GM23248 (cell line): ENCODE measurements at places on chromosomes 5 and 9. TPM values are rescaled to one million over a fixed set of nuclear protein-coding genes. Genes with fewer than 3 reads are reported as not detected.

DNA sequence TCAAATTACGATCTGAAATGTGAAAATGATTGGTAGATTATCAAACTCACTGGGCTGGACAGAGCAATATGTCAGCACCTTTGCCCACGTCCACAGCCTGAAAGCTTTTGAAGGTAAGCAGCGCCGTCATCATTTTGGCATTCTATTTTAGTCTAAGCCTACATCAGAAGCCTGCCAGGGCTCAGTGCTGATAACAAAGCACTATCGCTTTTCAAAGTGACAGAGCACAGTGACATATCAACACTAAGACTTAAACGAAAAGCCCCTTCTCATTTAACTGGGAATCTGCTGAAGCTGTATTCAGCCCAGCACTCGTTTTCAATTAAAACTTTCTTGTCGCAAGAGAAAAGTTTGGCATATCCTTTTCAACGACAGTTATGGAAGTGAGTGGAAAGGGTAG is 1076.3 kb downstream of the PTPRD start:
- no peaks in the 10 kb centered on the region for H3K36me3 ChIP-seq
- no peak overlapping the region for H3K4me3 ChIP-seq
- no peak overlapping the region for H3K27ac ChIP-seq
- no peak for DNase-seq
- no peaks in the 10 kb centered on the region for H3K4me1 ChIP-seq

- no peaks in the 10 kb centered on the region; the same call in 1 of the 2 replicates for H3K27me3 ChIP-seq
- H3K4me1 ChIP-seq = no peaks in the 10 kb centered on the region
- no peak overlapping the region for H3K4me3 ChIP-seq
- H3K27ac ChIP-seq = no peak overlapping the region
These were observed 265.5 kb downstream of the NDUFS4 start for GRCh38 chr5:53825926-53826325.

GRCh38 chr9:31542384-31543055 is 841.9 kb upstream of the ACO1 start:
- no peaks in the 10 kb centered on the region for H3K4me1 ChIP-seq
- DNase-seq = peak; percentile 32
- no peaks in the 10 kb centered on the region for H3K27me3 ChIP-seq

DNA sequence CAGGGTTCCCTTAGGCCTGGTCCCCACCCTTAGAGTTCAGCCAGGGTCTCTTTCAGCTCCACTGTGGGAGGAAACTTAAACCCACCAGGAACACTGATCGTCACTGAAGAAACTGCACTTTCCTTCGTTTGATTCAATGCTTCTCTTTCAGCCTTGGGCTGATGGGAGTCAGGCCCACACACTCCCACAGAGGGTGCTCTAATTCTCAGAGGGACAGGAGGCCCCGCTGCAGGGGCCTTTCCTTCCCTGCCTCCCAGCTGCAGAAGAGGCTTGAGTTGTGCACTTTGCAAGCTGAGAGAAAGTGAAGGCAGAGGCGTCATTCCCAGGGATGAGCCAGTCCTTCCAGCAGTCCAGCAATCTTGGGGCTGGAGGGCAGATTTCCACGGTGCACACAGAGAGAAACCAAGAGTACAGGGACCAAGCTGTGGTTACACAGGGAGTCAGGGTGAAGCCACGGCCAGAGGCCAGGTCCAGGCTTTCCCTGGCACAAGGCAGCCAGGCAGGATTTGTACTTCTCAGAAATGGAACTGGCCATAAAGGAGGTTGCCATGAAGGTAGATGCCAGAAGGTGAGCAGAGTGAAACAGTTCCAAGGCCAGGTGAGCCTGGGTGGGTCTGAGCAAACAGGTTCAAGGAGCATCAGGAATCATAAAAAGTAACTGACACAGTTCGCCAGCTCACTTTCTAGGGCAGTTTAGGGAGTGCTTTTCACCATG is 10.4 kb upstream of the GLIPR2 start:
- peaks cover 41% of the 10 kb centered on the region for H3K36me3 ChIP-seq
- H3K4me1 ChIP-seq = no peaks in the 10 kb centered on the region
- no peak overlapping the region for H3K4me3 ChIP-seq
- no peaks in the 10 kb centered on the region for H3K27me3 ChIP-seq
- no peak overlapping the region for H3K27ac ChIP-seq

- H3K4me3 ChIP-seq = no peak overlapping the region
- peaks cover 10% of the 10 kb centered on the region; the same call in 1 of the 2 replicates for H3K4me1 ChIP-seq
- H3K27ac ChIP-seq = no peak overlapping the region
- H3K36me3 ChIP-seq = no peaks in the 10 kb centered on the region
- peak; percentile 13 for DNase-seq
- no peaks in the 10 kb centered on the region for H3K27me3 ChIP-seq
These were observed 42.9 kb downstream of the SUB1 start for GRCh38 chr5:32628049-32628844.

Gene CDKN2B-AS1
- total RNA-seq = 1.3 and 4.1 TPM in 2 replicates

Gene LRSAM1
- total RNA-seq = 10.5 and 15.5 TPM in 2 replicates

Gene MLANA
- total RNA-seq = not detected in 2 replicates

Gene CEP72
- total RNA-seq = 1.7 and 7.2 TPM in 2 replicates

Gene SPINK13
- total RNA-seq = not detected in 2 replicates

Gene ADGRD2
- total RNA-seq = not detected in 2 replicates

Gene NME5
- not detected in 2 replicates for total RNA-seq

Gene CER1
- not detected in 2 replicates for total RNA-seq

Gene CSF2
- total RNA-seq = not detected in 2 replicates

Gene SPRY4
- 10.9 and 12.8 TPM in 2 replicates for total RNA-seq
